Heart right ventricle (tissue), 16 donors: ENCODE measurements at places on chromosomes 3 and 15.

- no peak overlapping the region for H3K4me3 ChIP-seq
- H3K27me3 ChIP-seq, result no peaks in the 10 kb centered on the region
- no peaks in the 10 kb centered on the region for H3K36me3 ChIP-seq
Measured at GRCh38 chr3:146861262-146861661, 256.1 kb upstream of the PLSCR5 start.

- H3K27me3 ChIP-seq, result no peaks in the 10 kb centered on the region
- H3K36me3 ChIP-seq, result no peaks in the 10 kb centered on the region
- H3K27ac ChIP-seq, result peak overlapping the region; percentile 65
- DNase-seq, result no peak
Measured at GRCh38 chr3:123341871-123342630, 106.8 kb downstream of the ADCY5 start.

GRCh38 chr15:25441111-25441510 lies 2.3 kb upstream of the UBE3A start:
- H3K27me3 ChIP-seq, result no peaks in the 10 kb centered on the region
- peaks cover 17% of the 10 kb centered on the region for H3K4me1 ChIP-seq
- DNase-seq, result no peak
- H3K36me3 ChIP-seq, result no peaks in the 10 kb centered on the region

- no peak overlapping the region for H3K4me3 ChIP-seq
- DNase-seq, result no peak
- H3K27me3 ChIP-seq, result no peaks in the 10 kb centered on the region
- H3K36me3 ChIP-seq, result no peaks in the 10 kb centered on the region
- no peaks in the 10 kb centered on the region for H3K4me1 ChIP-seq
Measured at GRCh38 chr3:176937541-176937940, 259.7 kb downstream of the TBL1XR1 start.

DNA sequence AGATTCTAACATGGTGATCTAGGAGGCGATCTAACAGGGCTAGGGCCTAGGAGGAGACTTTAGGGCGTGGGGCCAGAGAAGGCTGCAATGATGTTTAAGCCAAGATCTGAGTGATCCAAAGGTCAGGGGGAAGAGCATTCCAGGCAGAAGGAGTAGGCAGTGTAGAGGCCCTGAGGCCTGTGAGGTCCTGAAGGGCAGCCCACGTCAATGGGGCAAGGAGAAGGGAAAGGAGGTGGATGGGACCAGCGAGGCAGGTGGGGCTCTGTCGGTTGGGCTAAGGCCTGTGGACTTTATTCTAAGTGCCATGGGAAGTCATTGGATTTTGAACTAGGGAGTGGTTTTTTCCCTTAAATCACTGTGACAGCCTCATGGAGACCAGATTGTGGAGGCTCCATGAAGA lies 10.2 kb upstream of the DNAH1 start:
- no peaks in the 10 kb centered on the region for H3K27me3 ChIP-seq
- no peaks in the 10 kb centered on the region for H3K4me1 ChIP-seq
- H3K36me3 ChIP-seq, result no peaks in the 10 kb centered on the region
- DNase-seq, result no peak

DNA sequence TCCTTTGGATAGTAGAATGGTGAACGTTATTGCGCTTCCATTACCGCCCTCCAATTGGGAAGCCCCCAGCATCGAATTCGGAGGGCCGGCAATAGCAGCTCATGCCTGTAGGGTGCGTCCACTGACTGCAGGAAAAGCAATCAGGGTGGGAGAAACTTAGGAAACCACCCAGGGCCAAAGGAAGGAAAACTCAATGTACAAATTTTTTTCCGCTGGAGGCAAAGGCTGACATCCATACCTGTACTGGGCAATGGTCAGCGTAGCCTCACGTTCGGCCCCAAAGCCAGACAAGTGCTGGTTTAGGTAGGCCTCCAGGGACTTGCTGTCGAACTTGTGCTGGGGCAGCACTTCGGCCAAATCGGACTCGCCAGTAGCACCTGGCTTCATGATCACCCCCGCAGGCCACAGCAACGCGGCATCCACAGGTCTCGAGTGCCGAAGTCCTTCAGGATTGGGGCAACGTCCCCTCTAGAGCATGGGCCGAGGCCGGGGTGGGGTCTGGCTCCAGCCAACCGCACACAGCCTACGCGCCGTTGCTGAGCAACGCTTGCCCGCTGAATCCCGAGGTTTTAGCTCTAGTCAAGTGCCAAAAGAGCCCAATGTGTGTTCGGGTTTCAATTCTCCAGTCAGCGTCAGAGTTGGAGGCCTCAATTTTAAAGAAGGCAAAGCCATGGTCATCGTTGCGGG lies at the start of gene ACAD11:
Gene ACAD11 (minus strand): TSS at position 445 of the 687 bp plus-strand sequence. CDS start 58 bp downstream, at position 387.
- no peaks in the 10 kb centered on the region for H3K27me3 ChIP-seq
- DNase-seq, result peak; percentile 66
- H3K36me3 ChIP-seq, result no peaks in the 10 kb centered on the region

- no peaks in the 10 kb centered on the region for H3K4me1 ChIP-seq
- H3K27ac ChIP-seq, result no peak overlapping the region
- H3K36me3 ChIP-seq, result no peaks in the 10 kb centered on the region
- no peak overlapping the region for H3K4me3 ChIP-seq
- H3K27me3 ChIP-seq, result no peaks in the 10 kb centered on the region
Measured at GRCh38 chr3:59506191-59506590, 456.4 kb upstream of the CFAP20DC start.

DNA sequence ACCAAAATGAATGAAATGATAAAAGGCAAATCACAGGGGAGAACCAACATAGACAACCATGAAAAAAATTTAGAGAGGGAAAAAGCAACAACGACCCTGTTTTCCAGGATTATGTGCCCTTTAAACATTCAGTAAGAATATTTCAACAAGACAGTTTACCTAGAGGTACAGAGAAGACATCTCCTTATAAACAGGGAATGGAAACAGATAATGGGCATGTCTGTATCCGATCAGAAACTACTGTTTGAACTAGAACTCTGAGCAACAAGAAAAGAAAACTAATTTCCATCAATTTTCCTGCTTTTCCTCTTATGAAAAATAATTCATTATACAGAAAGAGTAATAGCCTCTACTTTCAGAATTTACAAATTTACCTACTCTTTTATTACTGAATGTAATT lies 39.3 kb downstream of the DLG1 start:
- H3K27me3 ChIP-seq, result no peaks in the 10 kb centered on the region
- no peaks in the 10 kb centered on the region for H3K4me1 ChIP-seq
- H3K36me3 ChIP-seq, result no peaks in the 10 kb centered on the region
- H3K27ac ChIP-seq, result no peak overlapping the region

GRCh38 chr15:67479781-67480505 lies 41.0 kb upstream of the C15orf61 start:
- no peaks in the 10 kb centered on the region for H3K36me3 ChIP-seq
- no peak overlapping the region for H3K4me3 ChIP-seq
- no peaks in the 10 kb centered on the region for H3K27me3 ChIP-seq
- H3K27ac ChIP-seq, result no peak overlapping the region

GRCh38 chr3:112303764-112304325 lies 9.8 kb upstream of the SLC9C1 start:
- DNase-seq, result no peak
- peaks cover 19% of the 10 kb centered on the region for H3K4me1 ChIP-seq
- no peaks in the 10 kb centered on the region for H3K27me3 ChIP-seq
- peak overlapping the region; percentile 16 for H3K4me3 ChIP-seq
- H3K36me3 ChIP-seq, result no peaks in the 10 kb centered on the region

GRCh38 chr3:197068077-197068476 lies 38.5 kb upstream of the MELTF start:
- H3K4me3 ChIP-seq, result no peak overlapping the region
- DNase-seq, result no peak
- H3K27me3 ChIP-seq, result no peaks in the 10 kb centered on the region
- no peaks in the 10 kb centered on the region for H3K36me3 ChIP-seq

DNA sequence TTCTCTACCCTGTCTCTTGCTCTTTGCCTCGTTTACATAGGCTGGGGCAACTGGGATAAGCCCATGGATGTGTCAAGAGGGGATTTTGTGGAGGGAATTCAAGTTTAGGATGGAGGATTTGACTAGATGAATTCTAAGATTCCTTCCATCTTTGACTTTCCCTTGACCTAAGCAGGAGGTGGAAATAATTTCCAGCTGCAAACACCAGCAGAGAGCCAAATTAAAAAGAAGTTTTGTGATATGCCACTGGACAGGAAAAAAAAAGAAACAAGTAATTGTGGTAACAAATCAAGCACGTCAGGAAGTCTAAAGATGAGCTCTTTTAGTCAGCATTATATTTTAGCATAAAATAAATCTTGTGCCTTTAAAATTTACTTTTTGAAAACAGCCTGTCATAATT lies 49.8 kb downstream of the KCNMB2 start:
- no peak overlapping the region for H3K27ac ChIP-seq
- no peak for DNase-seq
- no peaks in the 10 kb centered on the region for H3K36me3 ChIP-seq
- H3K27me3 ChIP-seq, result no peaks in the 10 kb centered on the region
- no peak overlapping the region for H3K4me3 ChIP-seq

GRCh38 chr3:47455806-47456452 lies 19.8 kb downstream of the SCAP start:
- H3K4me3 ChIP-seq, result no peak overlapping the region
- no peaks in the 10 kb centered on the region for H3K27me3 ChIP-seq
- H3K4me1 ChIP-seq, result no peaks in the 10 kb centered on the region
- no peak for DNase-seq
- H3K27ac ChIP-seq, result no peak overlapping the region
- no peaks in the 10 kb centered on the region for H3K36me3 ChIP-seq

DNA sequence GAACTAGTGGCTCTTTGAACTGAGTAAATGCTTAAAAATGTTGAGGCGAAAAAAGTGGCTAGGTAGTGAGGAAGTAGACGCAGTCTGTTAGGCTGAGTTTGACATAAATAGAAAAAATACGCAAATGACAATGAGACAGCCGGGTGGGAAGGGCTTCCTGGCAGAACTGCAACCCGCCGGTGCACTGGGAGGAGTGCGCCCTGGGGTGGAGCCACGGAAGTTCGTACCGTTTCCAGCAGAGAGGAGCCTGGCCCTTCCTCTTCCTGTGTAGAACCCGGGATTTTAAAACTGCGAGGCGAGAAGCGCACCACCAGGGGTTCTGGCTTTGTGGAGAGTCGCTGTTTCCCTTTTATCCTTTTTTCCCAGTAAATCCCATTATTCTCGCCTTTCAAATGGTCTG lies 602.6 kb downstream of the PYDC2 start:
- H3K4me1 ChIP-seq, result no peaks in the 10 kb centered on the region
- no peak overlapping the region for H3K4me3 ChIP-seq
- H3K27me3 ChIP-seq, result no peaks in the 10 kb centered on the region
- no peaks in the 10 kb centered on the region for H3K36me3 ChIP-seq
- no peak overlapping the region for H3K27ac ChIP-seq

DNA sequence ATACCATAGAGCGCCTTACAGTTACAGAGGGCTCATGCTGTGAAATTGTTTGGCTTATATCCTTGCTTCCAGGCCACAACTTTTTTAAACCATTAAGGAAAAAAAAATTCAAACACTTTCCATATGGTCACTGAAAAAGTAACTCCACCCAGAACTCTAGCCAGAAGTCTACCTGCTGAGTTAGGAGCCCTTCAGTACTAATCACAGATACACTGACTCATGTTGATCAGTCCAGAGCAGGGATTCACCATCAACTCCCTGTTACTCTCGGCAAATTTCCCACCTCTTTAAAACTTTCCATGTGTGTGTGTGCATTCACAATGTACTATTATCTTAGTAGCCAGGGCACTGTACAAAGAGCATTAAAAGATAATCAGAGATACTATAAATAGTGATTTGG lies 372.8 kb downstream of the MAGI1 start:
- H3K27ac ChIP-seq, result no peak overlapping the region
- H3K36me3 ChIP-seq, result no peaks in the 10 kb centered on the region
- H3K4me1 ChIP-seq, result peaks cover 14% of the 10 kb centered on the region
- no peaks in the 10 kb centered on the region for H3K27me3 ChIP-seq

DNA sequence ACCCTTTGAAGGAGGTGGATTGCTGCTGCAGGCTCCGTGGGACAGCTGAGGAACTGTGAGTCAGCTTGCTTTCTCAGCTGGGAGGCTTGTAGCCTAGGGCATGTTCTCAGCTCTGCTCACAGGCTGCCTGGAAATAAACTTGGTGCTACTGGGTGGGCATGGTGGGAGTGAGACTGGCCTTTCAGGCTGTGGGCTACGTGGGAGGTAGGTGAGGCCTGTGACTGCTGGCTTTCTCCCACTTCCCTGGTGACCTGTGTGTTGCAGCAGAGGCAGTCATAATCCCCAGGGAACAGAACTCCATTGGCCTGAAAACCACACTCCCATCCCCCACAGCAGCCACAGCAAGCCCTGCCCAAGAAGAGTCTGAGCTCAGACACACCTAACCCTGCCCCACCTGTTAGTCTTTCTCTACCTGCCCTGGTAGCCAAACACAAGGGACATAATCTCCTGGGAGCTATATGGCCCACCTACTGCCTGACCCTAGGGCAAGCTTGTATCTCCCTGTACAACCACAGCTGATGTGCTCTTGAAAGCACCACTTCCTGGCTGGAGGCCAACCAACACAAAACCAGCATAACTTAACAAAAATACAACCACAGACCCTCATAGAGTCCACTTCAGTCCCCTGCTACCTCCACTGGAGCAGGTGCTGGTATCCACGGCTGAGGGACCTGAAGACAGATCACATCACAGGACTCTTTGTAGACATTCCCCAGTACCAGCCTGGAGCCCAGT lies 236.5 kb downstream of the SQOR start:
- no peaks in the 10 kb centered on the region for H3K4me1 ChIP-seq
- H3K36me3 ChIP-seq, result no peaks in the 10 kb centered on the region
- DNase-seq, result no peak
- no peak overlapping the region for H3K27ac ChIP-seq

DNA sequence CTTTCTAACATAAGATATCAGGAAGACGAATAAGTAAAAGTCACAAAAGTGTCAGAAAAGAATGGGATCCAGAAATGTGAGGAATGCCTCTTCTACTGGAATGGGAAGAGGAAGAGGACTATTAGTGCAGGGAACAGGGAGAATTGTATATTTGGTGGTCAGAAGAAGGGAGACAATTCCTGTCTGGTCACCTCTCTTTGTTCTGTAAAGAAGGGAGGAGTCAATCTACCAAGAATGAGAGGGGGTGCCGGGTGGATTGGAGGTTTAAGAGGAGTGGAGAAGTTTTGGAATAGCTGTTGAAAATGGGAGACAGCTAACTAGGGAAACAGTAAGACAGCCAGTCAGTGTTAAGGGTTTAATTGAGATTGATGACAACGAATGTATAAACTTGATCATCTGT lies 20.1 kb downstream of the COMMD2 start:
- no peak for DNase-seq
- H3K27me3 ChIP-seq, result no peaks in the 10 kb centered on the region
- no peaks in the 10 kb centered on the region for H3K4me1 ChIP-seq
- no peaks in the 10 kb centered on the region for H3K36me3 ChIP-seq

GRCh38 chr3:20256144-20256543 lies 70.1 kb upstream of the SGO1 start:
- no peak for DNase-seq
- peak overlapping the region; percentile 9 for H3K27ac ChIP-seq
- no peaks in the 10 kb centered on the region for H3K27me3 ChIP-seq
- no peaks in the 10 kb centered on the region for H3K4me1 ChIP-seq

- no peak for DNase-seq
- H3K36me3 ChIP-seq, result peaks cover 68% of the 10 kb centered on the region
- H3K4me3 ChIP-seq, result no peak overlapping the region
- no peak overlapping the region for H3K27ac ChIP-seq
- no peaks in the 10 kb centered on the region for H3K27me3 ChIP-seq
- peaks cover 14% of the 10 kb centered on the region for H3K4me1 ChIP-seq
Measured at GRCh38 chr3:172359231-172359630, 89.0 kb downstream of the GHSR start.
